ENCODE measurements at places on chromosomes 16 and 17.

DNA sequence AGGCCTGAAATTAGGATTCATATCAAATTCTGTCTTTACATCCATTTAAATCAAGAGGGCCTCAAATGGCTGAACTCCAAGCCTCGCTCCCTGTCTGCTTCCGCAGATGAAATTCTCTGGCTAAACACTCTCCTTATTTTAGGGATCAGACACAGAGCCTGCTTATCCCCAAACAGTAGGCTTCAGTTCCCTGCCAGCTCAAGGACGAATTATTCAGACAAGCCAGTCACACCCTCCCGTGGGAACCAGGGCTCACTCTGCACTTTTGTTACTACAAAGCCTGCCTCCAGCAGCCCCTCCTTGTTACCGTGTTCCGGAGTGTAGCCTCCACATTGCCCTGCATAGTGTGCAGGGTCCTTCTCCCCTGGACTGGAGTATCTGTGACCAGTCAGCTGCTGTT is 46.6 kb upstream of the LCMT1 start:
- DNase-seq: no peak

DNA sequence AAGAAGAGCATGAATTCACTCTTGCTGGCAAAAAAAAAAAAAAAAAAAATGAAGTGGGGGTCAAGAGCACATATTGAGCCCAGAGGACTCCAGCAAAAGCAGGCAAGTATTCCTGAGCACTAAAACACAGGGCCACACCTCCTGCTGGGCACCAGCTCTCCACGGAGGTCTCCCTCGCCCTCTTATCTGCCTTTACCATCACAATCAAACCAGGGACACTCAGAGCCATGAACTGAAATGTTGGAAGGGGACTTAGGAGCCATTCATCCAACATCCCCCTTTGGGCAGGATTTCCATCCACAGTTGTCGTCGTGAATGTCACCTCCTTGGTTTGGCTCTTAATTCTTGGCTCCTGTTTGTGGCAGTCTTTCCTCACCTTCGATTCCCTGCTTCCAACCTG is 89.8 kb upstream of the GNAO1 start:
- no peak for DNase-seq

DNA sequence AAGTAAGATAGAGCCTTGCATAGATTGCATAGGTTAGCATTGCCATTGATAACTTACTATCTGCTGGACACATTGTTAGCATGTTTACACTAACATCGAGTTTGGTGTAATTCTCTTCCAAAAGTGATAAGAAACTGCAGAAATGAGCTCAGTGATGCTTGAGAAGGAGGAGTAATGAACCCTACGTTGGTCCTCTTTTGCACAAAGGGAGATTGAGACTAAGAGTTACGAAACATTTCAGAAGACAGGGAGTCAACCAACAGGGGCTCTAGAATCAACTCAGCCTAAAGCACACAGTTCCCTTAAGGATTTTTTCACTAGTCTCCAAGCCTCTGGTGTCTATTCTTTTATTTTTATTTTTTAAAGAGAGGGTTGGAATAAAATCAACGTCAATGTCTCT is 6.8 kb downstream of the CCL7 start:
- no peak for DNase-seq

DNA sequence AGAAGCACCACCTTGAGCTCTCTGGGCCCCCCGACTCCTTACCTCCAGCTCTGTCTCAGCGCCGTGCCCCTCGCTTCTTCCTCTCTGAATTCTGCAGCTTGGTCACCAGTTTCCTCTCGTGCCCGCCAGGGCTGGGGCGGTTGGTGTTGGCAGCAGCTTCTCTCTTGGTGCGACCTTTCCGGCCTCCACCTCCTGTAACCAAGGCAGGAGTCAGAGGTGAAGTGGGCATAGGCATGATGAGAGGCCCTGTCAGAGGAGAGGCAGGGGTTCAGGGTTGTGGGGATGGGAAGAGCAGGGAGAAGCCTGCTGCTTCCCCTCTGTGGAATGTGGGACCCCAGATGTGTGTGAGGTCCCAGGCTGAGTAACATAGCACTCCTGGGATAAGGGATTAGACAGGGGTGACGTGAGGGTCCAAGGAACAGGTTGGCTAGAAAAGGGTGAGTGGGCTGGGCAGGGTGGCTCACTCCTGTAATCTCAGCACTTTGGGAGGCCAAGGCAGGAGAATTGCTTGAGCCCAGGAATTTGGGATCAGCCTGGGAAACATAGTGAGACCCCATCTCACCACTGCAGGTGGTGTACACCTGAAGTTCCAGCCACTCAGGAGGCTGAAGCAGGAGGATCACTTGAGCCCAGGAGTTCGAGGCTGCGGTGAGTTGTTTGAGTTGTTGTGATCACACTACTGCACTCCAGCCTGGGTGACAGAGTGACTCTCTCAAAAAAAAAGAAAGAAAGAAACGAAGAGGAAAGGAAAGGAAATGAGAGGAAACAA is 626 bp downstream of the NUPR1 start:
- DNase-seq: no peak

DNA sequence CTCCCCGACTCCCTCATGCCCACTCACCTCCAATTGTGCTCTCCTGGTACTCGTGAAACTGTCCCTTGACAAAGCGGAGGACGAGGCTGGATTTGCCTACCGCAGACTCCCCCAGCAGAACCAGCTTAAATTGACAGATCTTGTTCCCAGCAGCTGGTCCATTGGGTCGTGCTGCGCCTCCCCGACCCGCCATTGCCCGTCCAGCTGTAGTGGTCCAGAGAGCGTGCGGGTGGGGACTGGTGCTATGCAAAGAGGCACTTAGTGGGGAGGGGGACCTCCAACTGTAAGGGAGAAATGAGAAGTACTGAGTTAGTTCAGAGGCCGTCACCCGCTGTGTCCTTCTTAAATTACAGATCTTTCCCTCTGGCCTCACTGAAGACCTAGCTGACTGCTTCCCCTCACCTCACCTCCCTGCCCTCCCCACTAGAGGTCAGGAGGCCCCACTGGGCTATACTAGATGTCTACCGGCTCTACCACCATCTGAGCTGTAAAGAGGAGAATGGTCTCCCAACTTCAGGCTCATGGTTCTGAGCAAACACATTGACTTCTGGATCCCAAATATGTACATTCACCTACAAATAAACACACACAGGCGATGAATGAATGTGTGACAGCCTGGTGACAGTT is 7.8 kb downstream of the HSPB9 start:
- DNase-seq: no peak

DNA sequence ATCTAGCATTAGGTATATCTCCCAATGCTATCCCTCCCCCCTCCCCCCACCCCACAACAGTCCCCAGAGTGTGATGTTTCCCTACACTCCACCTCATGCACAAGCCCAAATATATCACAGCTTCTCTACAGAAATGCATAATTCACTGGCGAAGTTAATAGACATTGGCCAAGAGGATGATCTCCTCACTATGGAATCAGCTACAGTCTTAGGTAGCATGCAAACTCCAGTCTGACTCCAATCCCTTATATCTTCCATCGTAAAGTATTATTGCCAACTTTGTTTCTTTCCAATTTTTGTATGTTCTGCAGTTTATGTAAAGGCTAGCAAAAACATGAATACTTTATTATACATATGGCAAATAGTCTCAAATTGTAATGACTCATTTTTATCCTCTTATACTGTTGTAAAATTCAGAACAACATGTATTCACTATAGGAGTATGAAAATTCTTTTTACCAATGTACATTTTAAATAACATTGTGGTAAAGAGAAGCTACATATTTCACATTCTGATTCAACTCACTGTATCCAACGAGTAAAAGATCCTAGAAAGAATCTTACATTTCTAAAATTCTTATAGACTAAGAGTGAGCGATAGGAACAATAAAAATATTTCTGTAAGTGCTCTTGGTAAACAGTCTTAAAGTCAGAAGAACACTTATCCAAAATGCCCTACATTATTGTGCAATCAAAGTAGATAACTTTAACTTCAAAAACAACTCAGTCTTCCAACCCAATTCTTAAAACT is 871 bp downstream of the ABCA8 start:
- DNase-seq: no peak

- DNase-seq: no peak
Measured at GRCh38 chr16:82361885-82362284, 191.9 kb upstream of the MPHOSPH6 start.

- no peak for DNase-seq
Measured at GRCh38 chr16:79528338-79528737, 72.2 kb downstream of the MAF start.

DNA sequence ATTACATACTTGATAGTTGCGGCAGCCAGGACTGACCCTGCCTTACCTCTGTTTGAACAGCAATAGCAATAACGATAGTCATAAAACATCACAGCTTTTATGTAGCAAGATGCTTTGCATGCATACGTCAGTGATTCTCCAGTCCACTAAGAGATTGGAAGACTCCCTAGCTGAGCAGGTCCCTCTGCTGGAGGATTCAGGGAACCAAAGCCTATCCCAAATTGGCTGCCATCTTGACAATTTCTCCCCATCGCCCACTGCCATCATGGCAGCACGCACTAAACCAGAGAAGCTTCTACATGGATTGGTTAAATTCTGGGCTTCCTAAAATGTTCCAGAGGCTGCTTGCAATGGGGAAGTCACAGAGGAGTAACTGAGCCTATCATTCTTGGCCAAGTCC is 360.6 kb upstream of the XYLT1 start:
- no peak for DNase-seq

DNA sequence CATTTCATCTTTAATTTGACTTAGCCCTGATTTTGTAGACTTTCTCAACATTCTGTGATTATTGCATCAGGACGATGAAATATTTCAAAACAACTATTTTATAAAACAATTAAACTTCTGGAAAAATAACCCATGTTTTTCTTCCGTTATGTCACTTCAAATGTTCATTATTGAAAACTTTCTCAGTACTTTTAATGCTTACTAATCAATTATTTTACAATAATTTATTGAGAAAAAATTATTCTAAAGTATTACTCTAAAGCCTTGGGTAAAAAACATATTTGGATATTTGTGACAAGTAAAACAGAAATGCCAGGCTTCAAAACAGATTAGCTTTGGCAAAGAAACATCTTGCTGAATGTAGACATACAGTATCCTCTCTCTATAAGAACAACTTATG is 46.3 kb upstream of the DHX40 start:
- DNase-seq: no peak

DNA sequence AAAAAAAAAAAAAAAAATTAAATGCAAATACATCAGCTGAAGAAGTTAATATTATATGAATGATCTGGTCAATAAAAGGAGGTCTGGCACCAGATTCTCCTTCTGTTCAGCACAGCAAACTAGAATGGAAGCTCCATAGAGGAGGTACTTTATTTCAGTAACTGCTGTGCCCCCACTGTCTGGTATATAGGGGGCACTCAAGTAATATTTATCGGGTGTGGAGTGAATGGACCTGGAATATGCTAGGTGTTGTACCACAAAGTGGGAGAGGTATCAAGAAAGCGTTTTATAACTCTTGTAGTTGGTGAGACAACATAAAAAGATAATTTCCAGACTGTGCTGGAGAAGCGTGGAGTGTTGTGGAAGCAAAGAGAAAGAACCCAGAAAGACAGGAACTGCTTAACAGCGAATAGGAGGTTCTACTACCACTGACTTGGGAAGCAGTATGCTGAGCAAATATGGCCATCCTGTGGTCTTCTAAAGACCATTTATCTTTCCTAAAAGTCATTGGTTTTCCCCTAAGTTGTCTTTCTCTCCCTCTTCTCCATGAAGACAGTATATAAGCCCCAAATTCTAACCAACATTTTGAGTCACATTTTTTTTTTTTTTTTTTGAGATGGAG is 12.2 kb upstream of the PRKCA start:
- DNase-seq: no peak

DNA sequence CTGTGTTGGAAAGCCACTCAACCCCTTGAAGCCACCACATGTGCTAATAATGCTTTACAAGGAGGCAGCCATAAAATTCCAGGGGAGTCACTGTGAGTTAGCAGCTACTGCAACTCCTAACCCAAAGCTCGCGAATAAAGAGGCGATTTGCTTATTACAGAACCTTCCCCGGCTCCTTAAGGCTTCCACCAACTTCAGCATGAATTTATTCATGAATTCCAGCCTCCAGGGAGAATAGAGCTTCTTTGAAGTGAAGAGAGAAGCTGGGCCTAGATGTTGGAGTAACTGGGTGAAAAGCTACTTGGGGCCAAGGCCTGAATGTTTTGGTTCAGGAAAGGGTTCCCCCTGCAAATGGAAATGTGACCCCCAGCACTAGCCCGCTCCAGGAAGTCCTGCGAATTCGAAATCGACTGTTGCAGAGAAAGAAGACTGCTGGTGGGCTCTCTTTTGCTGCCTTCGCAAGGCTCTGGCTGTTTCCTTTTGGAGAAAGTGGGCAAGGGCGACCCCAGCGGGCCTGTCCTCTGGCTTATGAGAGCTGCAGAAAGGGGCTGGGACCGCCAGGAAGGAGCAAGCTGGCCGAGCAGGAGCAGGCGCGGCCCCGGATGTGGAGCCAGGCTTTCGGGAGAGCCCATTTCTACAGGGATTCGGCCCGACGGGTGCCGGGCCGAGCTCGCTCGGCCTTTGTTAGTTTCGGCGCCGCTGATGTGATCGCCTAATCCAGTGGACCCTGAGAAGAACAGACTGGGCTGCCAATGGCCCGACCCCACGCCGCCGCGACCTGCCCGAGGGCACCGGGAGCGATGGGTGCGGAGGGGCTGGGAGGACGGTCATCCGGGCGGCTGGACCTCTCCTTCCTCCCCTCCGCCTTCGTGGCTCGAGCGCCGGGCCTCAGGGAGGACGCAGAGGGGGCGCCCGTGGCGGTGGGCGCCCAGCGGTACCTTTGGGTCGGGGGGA is 7.6 kb downstream of the CBX8 start:
- no peak for DNase-seq

DNA sequence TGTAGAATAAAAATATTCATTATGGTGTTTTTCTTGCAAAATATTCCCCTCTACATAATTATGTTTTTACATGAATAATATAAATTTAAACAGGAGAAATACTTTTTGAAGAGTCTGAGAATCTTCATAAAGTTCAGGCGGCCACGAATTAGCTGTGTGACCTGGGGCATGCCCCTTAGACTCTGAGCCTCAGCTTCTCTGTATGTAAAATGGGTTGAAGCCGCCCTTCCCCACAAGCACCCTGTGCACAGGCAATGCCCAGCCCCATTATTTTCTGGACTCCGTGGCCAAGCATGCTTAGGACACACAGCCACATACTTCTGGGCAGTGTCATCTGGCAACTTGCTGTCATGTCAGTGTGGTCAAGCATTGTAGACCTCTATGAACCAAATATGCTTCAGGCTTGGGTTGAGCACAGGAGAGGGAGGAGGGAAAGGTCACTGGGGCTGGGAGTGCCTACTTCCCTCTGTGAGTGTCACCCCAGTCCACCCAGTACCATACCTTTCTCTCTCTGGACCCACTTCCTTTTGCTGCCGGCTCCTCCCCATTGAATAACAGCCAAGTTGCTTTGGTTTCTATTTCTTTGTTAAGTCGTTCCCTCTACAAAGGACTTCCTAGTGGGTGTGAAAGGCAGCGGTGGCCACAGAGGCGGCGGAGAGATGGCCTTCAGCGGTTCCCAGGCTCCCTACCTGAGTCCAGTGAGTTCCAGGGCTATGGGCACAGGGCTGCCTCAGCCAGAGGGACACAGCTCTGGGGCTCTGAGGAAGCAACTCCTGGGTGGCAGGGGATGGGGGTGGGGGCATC is at the start of gene LGALS9:
LGALS9 (plus strand) TSS at position 582 of the 804 bp plus-strand sequence; CDS start at position 660, 78 bp downstream.
- no peak for DNase-seq

- DNase-seq: no peak
Measured at GRCh38 chr16:13611596-13611995, 308.4 kb upstream of the ERCC4 start.

- no peak for DNase-seq
Measured at GRCh38 chr17:73984941-73985340, 218.5 kb upstream of the RPL38 start.
